ENCODE measurements at places on chromosomes 4 and X.

GRCh38 chrX:769796-770195, 139.2 kb downstream of the SHOX start:
- DNase-seq, result no peak

GRCh38 chrX:85243155-85243554, 424 bp downstream of the SATL1 start:
- DNase-seq, result no peak

DNA sequence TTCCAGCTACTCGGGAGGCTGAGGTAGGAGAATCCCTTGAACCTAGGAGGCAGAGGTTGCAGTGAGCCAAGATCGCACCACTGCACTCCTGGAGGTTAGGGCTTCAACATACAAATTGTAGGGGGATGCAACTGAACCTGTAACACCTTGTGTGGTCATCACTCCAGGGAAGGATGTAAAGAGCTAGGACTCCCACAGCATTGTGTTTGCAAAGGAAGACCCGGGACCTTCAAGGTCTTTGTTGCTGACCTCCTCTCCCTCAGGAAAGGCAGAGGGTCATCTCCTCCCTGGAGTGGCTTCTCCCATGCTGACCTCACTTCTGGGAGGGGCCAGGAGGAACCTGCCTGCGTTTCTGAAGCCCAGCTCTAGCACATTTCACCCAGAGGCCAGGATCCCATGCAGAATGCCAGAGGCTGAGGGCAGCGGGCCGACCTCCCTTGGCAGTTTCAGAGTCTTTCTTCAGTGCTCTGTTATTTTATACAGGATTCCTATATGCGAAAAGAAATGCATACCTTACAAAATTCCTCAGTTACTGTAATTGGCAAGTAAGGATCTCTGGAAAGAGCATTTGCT, 80.2 kb downstream of the HTRA3 start:
- DNase-seq, result no peak

DNA sequence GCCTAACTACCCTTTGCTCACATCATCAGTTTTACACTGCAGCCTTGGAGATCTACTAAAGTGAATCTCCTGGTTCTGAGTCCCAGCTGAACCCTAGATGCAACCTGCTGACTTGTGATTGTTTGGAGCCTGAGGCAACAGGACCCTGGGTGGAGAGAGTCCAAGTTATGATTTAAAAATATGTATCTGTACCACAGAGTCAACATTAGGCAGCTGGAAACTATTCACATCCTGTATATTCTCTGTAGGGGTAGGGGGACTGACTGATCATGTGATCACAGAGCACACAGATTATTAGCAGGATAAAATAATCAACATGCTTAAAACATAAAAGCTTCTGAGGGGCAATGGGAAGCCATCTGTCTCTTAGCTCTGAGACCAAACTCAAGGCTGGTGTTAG, 52.1 kb downstream of the CT47B1 start:
- no peak for DNase-seq

DNA sequence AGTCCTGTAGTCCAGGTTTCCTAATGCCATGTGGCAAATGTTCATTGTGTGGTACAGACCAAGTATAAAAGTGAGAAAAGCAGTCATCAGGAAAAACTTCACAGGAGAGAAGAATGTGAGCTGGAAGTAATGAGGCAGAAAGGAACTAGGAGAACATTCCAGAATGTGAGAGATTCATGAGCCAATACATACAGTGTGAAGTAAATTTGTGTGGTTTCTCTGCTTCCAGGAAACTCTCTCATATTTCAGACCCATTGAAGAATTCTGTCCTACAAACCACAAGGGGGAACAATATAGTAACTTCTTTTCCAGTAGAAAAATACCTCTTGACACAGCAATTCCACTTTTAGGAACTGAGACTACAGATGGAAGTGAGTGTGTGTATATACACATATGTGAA, 136.5 kb downstream of the RNF150 start:
- peak; percentile 3 for DNase-seq

- no peak for DNase-seq
These were observed 60.6 kb upstream of the PAGE5 start for GRCh38 chrX:55159551-55159950.

DNA sequence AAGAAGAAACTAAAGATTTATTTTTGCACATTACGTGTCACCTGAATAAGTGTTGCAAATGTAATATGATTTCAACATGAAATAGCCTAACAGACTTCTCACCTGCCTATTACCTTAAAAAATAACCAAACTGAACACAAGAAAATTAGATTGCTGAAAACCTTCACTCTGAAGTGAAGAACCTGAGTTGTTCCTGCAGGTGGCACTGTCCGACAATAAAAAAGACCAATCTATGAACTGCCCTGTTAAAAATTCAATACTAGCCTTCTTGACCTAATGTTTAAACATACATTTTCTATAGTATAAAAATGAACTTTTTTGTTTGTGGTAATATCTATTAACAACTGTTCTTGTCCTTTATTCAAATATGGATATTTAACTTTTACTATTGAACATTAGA, 69.2 kb upstream of the PNPLA4 start:
- DNase-seq, result no peak

DNA sequence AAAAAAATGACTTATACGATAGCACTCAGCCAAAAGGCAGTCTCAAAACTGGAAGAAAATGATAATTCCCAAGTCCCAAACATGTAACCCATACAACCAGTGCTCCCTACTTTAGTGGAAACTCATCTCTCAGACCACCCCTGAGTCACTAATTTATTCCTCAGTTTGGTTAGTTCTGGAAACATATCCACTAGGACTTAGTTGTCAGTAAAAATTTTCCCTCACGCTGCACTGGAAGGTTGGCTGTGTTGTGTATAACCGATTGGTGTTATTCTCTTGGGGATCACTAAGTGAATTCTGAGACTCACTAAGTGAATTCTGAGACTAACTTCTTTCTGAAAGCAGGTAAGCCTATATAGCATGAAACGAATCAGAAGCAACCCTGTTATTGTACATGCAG, 48.5 kb upstream of the GAB1 start:
- no peak for DNase-seq

GRCh38 chr4:84804136-84804535, 162.4 kb downstream of the WDFY3 start:
- peak; percentile 27 for DNase-seq

DNA sequence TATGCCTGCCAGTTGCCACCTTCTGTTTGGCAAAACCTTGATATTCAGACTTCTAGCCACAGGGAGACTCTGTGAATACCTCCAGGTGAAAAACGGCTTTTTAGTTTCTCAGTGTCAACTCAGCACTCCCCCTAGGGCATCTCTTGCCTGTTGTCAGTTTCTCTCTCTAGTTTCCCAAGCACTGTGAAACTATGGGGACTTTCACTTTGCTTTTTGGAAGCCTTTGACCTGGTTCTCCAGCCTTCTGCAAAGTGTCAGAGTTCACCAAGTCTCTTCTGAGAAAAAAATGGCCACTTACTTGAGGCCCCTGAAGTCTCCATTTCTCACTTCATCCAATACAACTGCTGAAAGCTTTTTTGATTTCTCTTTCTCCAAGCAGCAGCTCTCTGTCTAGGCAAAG, 521.5 kb downstream of the INPP4B start:
- DNase-seq, result no peak

DNA sequence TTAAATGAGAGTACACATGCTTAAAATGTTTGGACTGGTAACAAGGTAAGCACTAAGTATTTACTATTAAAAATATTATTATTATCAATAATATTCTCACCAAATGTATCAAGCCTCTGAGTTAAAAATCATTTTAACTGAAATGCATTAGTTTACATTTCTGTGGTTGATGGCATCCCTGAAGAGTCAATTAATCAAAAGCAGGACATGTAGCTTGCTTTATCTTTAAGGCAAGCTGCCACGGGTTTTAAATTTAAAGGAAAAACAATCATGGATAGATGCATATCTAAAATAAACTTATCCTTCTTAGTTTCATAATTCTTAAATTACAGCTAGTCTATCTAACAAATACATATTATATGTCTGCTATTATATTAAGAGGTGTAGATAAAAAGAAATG, 584.8 kb upstream of the INTU start:
- no peak for DNase-seq

DNA sequence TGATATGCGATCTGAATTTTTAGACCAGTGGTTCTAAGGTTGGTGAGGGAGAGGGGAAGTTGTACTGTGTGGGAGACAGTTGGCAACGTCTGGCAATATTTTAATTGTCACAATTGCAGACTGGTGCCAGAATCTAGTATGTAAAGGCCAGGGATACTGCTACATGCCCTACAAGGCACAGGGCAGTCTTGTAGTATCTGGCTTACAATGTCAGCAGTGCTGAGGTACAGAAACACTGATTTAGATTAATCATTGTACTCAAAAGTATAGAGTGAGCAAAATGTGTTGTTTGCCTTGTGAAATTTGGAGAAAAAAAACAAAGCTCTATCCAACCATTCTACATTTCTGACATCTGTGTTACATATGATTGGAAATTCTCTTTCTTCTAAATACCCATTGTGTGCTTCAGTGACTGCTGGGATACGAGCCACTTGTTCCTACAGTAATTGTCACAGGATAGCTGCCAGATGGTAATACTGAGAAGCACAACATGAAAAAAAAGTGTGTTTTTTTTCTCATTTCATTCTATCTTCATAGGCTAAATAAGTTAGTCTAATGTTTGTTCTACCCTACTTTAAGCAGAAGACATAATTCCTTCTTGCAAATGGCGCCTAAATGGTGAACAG, 526.7 kb upstream of the AGA start:
- DNase-seq, result no peak

GRCh38 chr4:74793757-74794381, 454 bp downstream of the BTC start:
- no peak for DNase-seq
